Endodermal cell (in vitro differentiated cells): ENCODE measurements at places on chromosomes 5 and 9. TPM values are rescaled to one million over a fixed set of nuclear protein-coding genes. Genes with fewer than 3 reads are reported as not detected.

- no peak for DNase-seq
These were observed 184.7 kb upstream of the PPP1R26 start for GRCh38 chr9:135294836-135295235.

GRCh38 chr5:33379757-33380156 lies 61.0 kb upstream of the TARS1 start:
- DNase-seq, result peak; percentile 68

DNA sequence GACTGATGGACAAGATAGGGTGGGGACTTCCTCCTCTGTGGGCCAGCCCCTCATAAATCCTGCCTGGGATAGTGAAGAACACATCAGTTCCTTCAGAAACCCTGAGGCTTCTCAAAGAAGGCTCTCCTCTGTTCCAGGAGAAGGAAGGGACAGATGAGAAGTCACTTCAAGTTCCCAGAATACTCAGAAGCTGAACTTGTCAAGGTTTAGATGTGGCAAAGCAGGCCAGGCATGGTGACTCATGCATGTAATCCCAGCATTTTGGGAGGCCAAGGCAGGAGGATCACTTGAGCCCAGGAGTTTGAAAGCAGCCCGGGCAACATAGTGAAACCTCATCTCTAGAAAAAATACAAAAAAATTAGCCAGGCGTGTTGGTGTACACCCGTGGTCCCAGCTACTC lies 38.5 kb downstream of the STOM start:
- DNase-seq, result no peak

GRCh38 chr9:20603524-20604268 lies 18.6 kb downstream of the MLLT3 start:
- no peak for DNase-seq

- DNase-seq, result peak; percentile 90
These were observed 122.0 kb downstream of the DRD1 start for GRCh38 chr5:175321927-175322532.

- DNase-seq, result no peak
These were observed 261.5 kb downstream of the DTWD2 start for GRCh38 chr5:118726891-118727290.

- no peak for DNase-seq
These were observed 216.9 kb downstream of the NR3C1 start for GRCh38 chr5:143186623-143187022.

- no peak for DNase-seq
These were observed 764.7 kb downstream of the MTRR start for GRCh38 chr5:8633696-8634095.

OTP gene
- not detected in 3 replicates for total RNA-seq

IRGM gene
- not detected in 2 replicates for total RNA-seq

STING1 gene
- total RNA-seq, result 0.20 and 0.43 TPM in 2 replicates

FSD1L gene
- total RNA-seq, result 11.1 and 13.4 TPM in 2 replicates

FGFR4 gene
- total RNA-seq, result 90.3 to 131 TPM (median 130 TPM) in 3 replicates

TBC1D13 gene
- 30.2 and 30.5 TPM in 2 replicates for total RNA-seq

ALDH7A1 gene
- total RNA-seq, result 175 to 204 TPM (median 192 TPM) in 3 replicates
